ENCODE measurements at places on chromosomes 12 and 14. TPM values are rescaled to one million over a fixed set of nuclear protein-coding genes. Genes with fewer than 3 reads are reported as not detected.

Gene FAM186B
- 0.19 TPM for total RNA-seq

DNA sequence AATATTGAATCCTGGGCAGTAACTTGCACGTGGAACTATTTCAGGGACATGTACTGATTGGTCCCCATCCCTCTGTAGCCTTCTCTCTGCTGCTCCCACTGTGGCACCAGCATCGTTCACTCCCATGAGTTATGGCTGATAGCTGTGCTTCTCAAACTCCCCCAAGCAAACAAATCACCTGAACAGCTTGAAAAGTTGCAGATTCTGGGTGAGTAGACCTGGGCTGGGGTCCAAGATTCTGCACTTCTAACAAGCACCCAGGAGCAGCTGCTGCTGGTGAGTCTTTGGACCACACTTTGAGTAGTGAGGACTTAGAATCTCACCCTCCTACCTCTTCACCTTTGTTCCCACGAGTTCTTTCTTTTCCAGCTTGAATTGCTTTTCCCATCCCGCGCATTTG, 49.4 kb upstream of the ZFP36L1 start:
- no peak overlapping the region for H3K4me3 ChIP-seq
- no peaks in the 10 kb centered on the region for H3K36me3 ChIP-seq
- no peak for DNase-seq
- H3K4me1 ChIP-seq = no peaks in the 10 kb centered on the region
- H3K27me3 ChIP-seq = no peaks in the 10 kb centered on the region

DNA sequence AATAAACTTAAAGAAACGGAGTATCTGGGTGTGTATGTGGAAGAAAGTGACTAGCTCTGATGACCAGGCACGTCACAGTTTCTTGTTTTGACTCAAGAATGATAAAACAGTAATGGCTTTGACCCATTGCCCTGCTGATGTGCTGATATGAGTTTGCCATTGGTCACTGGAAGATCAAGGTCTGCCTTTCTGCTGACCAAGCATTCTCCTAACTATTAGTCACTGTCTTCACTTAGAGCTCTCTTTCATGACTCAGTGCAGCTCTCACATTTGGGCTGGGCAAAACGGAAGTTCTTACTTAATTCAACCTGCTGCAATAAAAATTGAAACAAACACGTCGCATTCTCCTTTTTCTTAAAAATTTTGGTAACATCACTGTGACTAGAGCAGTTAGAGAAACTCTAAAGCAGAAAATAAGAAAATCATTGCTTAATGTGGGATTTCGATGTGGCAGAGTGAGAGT, 366.7 kb downstream of the BTG1 start:
- H3K36me3 ChIP-seq = no peaks in the 10 kb centered on the region
- DNase-seq = peak; percentile 74
- no peaks in the 10 kb centered on the region for H3K27me3 ChIP-seq
- no peak overlapping the region for H3K4me3 ChIP-seq
- H3K27ac ChIP-seq = peak overlapping the region; percentile 66
- peaks cover 25% of the 10 kb centered on the region for H3K4me1 ChIP-seq

GRCh38 chr12:77256956-77257355, 191.6 kb upstream of the E2F7 start:
- H3K4me1 ChIP-seq = no peaks in the 10 kb centered on the region
- H3K27me3 ChIP-seq = no peaks in the 10 kb centered on the region
- H3K36me3 ChIP-seq = no peaks in the 10 kb centered on the region
- H3K4me3 ChIP-seq = no peak overlapping the region
- no peak overlapping the region for H3K27ac ChIP-seq

- H3K27me3 ChIP-seq = peaks cover 13% of the 10 kb centered on the region
- H3K36me3 ChIP-seq = no peaks in the 10 kb centered on the region
- no peaks in the 10 kb centered on the region for H3K4me1 ChIP-seq
Measured at GRCh38 chr14:104506461-104507253, 72.9 kb upstream of the C14orf180 start.

DNA sequence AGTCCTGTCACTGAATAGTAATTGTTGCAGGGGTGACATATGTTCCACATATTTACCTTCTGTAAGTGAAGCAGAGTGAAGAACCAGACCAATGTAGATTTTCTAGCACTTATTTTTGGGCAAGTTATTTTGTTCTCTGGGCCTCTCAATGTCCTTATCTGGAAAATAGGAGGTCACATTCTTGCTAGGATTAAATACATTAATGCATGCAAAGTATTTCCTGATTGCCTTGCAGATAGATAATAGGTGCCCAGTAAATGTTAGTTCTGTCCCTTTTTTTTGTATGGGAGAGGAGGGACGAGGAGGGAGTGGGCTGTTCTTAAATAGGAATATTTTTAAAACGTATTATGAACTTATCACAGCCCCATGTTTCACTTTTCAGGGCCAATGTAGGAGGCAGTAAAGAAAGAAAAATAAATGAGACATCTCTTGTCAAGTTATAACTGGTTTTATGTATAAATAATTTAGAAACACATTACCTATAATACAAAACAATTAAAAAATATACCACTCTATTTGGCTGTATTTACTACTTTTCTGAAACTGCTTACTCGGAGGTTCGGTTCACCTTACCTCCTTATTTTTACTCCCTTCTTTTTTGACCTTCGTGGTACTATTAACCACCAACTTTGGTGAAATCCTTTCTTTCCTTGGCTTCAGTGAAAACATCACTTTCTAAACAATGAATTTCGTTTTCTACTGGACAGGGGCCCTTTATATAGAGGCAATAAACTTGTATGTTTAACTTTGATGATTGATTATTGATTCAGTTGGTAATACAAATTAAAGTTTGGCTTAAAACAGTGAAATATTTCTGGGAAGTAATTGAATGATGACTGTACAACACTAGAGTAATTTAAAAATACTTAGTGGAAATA, 41.9 kb downstream of the DIP2B start:
- H3K27me3 ChIP-seq = no peaks in the 10 kb centered on the region
- no peaks in the 10 kb centered on the region for H3K36me3 ChIP-seq
- peak; percentile 91 for DNase-seq
- H3K27ac ChIP-seq = peak overlapping the region; percentile 90
- peak overlapping the region; percentile 25 for H3K4me3 ChIP-seq
- peaks cover 60% of the 10 kb centered on the region for H3K4me1 ChIP-seq

DNA sequence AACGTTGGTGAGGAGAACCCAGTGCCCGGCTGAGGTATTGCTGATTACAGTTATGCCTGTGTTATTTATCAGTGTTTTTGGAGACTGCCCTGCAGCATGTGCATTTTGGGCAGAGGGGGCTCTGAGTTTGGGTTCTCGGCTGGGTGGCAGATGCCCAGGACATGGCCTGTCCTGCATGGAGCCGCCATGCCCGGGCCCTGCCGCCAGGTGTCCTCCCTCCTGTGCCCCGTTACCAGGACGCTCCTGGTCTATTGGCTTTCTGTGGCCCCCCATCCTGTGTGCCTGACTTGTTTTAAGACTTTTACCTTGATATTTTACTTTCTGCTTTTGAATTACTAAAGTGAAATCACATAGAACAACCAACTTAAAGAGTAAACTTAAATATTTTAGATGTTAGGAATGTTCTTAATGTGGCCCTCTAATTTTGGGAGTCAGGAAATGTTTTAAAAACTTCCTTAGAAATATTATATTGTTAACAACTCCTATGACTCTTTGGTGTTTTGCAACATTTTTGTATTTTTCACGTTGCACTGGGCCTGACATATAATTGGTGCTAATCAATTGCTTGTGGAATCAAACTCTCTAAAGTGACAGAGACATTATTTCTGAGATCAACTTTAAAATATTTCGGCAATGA, 51.8 kb downstream of the PRIMA1 start:
- peaks cover 7% of the 10 kb centered on the region for H3K27me3 ChIP-seq
- H3K4me1 ChIP-seq = no peaks in the 10 kb centered on the region
- no peak for DNase-seq
- no peak overlapping the region for H3K4me3 ChIP-seq

GRCh38 chr14:104091061-104091926, 5.8 kb downstream of the ASPG start:
- DNase-seq = no peak
- H3K27me3 ChIP-seq = no peaks in the 10 kb centered on the region
- no peaks in the 10 kb centered on the region for H3K36me3 ChIP-seq
- H3K4me3 ChIP-seq = no peak overlapping the region
- peaks cover 8% of the 10 kb centered on the region for H3K4me1 ChIP-seq

- peaks cover 9% of the 10 kb centered on the region for H3K4me1 ChIP-seq
- no peaks in the 10 kb centered on the region for H3K27me3 ChIP-seq
- no peak overlapping the region for H3K4me3 ChIP-seq
- no peaks in the 10 kb centered on the region for H3K36me3 ChIP-seq
- H3K27ac ChIP-seq = no peak overlapping the region
Measured at GRCh38 chr12:49703647-49704137, 3.5 kb downstream of the FMNL3 start.

- H3K4me3 ChIP-seq = no peak overlapping the region
- no peaks in the 10 kb centered on the region for H3K36me3 ChIP-seq
- no peaks in the 10 kb centered on the region for H3K27me3 ChIP-seq
- peaks cover 17% of the 10 kb centered on the region for H3K4me1 ChIP-seq
- no peak overlapping the region for H3K27ac ChIP-seq
- no peak for DNase-seq
Measured at GRCh38 chr12:46147144-46147543, 121.7 kb downstream of the SLC38A1 start.

Data from A673 (cell line).